ENCODE measurements at places on chromosomes 6 and 20.

DNA sequence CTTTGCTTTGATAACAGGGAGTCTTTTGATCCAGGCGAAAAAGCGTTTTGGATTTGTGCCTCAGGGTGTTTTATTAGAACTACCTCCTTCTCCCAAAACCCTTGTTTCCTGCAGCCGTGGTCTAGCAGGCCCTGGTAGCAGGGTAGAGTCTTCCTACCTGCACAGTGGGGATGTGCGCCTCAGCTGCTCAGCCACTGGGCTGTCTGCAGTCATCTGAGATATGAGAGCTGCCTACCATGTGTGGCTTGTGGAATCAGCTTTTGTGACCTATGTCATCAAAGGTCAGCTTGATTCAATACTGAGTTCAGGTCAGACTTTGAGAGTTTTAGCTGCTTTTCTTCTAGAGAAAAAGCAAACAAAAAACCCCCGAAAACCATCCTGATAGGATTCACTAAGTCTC lies 279.5 kb downstream of the CLIC5 start:
- DNase-seq, result no peak

DNA sequence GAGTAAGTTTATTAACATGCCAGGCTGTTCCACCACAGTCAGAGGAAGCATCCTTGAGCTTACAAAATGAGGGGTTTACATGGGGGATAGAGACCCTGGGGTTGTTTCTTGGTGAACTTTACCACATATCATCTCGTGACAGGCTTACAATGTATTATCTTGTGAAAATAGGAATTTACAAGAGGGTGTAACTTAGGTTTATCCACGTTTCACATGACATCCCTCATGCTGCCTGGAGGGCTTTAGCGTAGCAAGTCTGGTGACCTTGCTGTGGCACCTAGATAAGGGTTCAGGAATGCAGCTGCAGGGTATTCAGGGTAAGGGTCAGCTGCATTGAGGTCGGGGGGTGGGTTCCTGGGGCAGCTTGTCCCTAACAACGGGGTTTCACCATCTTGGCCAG lies 154.6 kb upstream of the ARG1 start:
- DNase-seq, result no peak

- DNase-seq, result no peak
Observed at GRCh38 chr20:10131732-10132345, 86.8 kb upstream of the SNAP25 start.

- DNase-seq, result no peak
Observed at GRCh38 chr6:146433881-146434731, 109.5 kb upstream of the RAB32 start.

DNA sequence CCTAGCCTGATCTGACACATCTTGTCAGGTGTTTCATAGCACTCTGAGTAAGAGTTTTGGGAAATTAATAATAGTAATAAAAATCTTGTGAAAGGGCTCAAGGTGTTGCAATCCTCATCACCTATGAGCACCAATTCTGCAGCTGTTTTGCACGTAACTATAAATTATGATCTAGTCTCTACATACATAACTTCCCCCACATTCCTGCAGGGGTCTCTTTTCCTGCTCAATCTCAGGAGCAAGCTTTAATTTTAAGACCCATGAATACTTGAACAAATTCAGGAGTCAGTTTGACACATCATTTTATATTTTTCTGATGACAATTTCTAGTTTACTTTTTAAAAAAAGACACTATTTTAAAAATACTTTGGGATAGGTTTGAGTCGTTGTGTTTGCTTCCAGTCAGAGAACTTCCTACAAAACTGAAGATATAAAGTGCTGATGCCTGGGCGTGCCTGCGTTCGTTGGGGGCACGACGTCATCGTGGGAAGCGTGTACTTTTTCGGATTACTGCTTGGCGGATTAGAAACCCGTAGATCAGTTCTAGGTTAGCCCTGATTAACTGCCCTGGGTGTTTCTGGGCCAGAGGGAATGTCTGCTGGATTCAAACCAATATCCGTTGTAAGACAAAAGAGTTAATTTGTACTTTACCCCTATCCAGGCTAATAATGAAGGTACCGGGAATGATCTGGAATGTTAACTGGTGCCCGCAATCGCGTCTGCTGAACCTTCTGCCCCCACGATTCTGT lies 1.0 kb upstream of the E2F3 start:
- peak; percentile 43 for DNase-seq

DNA sequence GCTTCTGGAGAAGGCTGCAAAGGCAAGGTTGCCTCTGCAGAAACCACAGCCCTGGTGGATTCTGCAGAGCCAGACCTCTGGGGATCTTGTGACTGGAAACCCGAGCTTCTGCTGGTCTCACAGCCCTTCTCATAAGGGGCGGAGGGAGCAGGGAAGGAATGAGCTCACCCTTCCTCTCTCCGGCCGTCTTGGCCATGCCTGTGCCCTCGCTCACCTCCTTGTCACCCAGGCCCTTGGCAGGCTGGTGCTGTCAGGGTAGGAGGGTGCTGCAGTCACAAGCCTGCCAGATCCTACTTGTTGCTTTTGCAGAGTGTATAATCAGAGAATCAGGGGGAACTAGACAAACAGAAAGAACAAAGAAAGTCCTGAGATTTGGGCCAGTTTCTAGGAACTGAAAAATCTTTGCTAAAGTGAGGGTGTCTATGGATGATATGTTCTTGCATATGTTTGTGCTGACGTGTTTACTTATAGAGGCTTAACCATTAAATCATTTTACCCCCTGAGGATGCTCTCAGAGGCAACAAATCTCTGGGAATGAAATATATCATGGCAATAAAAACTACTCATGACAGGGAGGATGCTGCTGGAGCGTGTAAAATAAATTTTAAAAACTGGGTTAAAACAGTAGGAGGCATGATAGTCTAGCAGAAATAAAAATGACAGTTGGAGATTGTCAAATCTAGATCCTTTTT lies 244.9 kb upstream of the SOX4 start:
- no peak for DNase-seq

GRCh38 chr6:7143476-7143974 lies 35.8 kb downstream of the RREB1 start:
- DNase-seq, result no peak

DNA sequence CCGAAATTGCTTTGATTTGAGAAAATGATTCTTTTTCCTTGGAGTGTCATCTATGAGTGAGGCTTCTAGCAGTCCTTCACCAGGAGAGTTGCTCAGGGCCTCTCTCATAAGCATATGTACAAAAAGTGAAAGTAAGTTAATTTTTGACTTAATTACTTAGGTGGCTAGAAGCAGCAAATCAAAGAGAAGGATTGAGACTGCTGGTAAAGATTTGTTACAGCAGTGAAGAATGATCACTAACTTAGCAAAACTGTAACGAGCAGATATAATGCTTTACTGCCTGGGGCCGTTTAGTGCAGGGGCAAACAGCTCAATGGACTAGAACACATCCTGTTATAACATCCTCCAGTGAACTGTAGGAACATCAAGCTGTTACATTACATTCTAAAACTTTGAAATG lies 167.8 kb upstream of the RIPOR2 start:
- no peak for DNase-seq

GRCh38 chr20:54107181-54107580 lies 36.8 kb upstream of the BCAS1 start:
- DNase-seq, result no peak

DNA sequence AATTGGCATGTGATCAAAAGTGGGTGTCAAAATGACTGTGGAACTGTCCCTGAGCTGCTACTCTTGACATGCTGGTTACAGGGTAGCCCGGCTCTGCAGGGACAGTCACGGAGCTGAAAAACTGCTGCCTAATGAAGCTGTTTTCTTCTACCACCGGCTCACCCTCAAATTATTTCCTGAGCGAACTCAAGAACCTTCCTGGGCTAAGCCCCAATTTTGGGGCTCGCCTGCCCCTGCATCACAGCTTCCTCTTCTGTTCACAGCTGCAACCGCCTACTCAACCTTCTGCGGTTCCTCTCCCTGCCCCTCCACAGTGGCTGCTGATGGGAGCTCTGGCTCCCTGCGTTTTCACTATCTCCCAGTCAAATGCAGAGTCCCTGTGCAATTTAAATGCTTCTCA lies 110.8 kb upstream of the MLN start:
- DNase-seq, result no peak

- DNase-seq, result no peak
Observed at GRCh38 chr20:44542890-44543289, 21.0 kb upstream of the SERINC3 start.

GRCh38 chr20:17479063-17479657 lies 52.0 kb downstream of the BFSP1 start:
- no peak for DNase-seq

GRCh38 chr6:128239146-128239545 lies 281.3 kb downstream of the PTPRK start:
- DNase-seq, result no peak

GRCh38 chr6:132400883-132401617 lies at the start of gene MOXD1:
MOXD1 (minus strand) TSS chr6:132401475; CDS start chr6:132401426, 49 bp downstream.
- peak; percentile 86 for DNase-seq

- DNase-seq, result no peak
Observed at GRCh38 chr20:9945408-9945807, 89.4 kb upstream of the ANKEF1 start.

DNA sequence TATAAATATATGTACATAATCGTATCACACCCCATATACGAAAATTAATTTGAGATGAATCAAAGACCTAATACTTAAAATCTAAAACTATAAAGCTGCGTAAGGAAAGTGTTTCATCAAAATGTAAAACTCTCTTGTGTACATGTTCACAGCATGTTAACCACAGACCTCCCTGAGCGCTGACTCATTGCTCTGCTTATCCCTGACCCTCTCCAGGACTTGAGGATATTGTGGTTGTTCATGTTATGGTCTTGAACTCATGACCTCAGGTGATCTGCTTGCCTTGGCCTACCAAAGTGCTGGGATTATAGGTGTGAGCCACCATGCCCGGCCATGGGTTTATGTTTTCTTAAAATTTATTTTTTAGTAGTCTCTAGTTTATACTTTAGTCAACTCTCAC lies 14.2 kb downstream of the FAM83B start:
- DNase-seq, result no peak

- DNase-seq, result no peak
Observed at GRCh38 chr6:24387818-24388217, 14.9 kb upstream of the MRS2 start.

- DNase-seq, result no peak
Observed at GRCh38 chr6:89745096-89745495, 74.5 kb downstream of the MDN1 start.

DNA sequence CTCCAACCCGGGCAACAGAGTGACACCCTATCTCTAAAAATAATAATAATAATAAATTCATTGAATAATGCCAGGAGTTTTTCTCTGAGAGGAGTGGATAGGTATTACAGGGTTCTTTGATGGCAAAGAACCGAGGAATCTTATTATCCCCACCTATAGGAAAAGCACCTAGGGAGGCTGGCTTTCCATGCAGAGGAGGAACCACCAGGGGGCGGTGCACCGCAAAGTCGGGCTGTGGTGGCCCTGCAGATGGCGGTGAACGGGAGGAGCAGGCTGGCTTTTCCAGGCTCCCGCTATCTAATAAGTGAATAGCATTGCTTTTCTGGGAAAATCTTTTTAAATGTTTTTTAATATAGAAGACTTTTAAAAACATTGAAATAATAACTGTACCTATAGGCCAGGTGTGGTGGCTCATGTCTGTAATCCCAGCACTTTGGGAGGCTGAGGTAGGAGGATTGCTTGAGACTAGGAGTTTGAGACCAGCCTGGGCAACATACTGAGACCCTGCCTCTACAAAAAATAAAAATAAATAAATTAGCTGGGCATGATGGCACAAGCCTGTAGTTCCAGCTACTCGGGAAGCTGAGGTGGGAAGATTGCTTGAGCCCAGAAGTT lies 864.2 kb downstream of the KIF16B start:
- DNase-seq, result peak; percentile 21

- no peak for DNase-seq
Observed at GRCh38 chr20:13229538-13229937, 8.5 kb downstream of the ISM1 start.

GRCh38 chr20:37544386-37544785 lies 16.7 kb upstream of the BLCAP start:
- DNase-seq, result no peak

- DNase-seq, result no peak
Observed at GRCh38 chr6:167956983-167957492, 40.4 kb upstream of the KIF25 start.

DNA sequence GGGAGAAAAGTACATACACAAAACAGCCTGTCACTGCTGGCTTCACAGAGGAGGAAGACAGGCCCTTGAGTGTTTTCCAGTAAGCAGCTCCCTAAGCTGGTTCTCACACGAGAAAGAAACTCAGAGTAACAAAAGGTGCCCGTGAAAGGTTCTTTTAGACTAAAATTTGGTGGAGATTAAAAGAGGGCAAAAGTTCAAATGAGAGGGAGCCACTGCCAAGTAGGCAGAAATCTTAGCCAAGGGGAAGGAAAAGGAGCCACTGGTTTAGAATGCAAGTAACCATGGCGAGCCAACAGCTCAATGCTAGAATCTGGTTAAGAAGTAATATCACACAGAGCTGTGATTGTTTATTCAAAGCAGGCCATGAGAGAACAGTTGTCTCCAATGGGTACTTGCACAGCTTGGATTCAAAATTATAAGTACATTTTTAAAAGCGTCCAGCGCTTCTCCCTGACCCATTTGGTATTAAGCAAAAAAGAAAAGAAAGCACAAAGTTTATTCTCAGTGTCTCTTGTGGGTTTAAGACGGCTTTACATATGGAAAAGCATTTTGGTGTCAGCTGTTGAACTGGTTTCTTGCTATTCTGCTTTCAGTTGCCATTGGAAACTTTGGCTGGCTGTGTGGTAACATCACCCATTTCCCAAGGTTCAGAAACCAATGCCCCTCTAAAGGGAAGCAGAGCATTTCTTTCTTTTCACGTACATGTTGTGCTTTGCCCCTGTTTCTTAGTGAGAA lies 648.5 kb downstream of the RNF144B start:
- DNase-seq, result no peak

DNA sequence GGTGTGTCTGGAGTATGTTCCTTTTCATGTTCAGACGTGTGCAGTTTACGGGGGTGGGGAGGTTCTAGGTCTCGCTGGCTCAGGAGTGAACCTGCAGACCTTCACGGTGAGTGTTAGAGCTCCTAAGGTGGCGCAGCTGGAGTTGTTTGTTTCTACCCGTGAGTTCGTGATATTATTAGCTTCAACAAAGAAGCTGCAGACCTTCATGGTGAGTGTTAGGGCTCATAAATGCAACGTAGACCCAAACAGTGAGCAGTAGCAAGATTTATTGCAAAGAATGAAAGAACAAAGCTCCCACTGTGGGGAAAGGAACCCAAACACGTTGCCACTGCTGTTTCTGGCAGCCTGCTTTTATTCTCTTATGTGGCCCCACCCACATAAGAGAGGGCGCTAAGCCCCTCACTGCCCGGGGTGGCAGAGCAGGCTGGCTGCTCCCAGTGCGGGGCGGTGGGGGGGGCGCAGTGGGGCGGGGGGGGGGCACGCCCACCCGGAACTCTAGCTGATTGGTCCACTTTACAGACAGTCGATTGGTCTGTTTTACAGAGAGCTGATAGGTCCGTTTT lies 41.3 kb upstream of the GMPR start:
- no peak for DNase-seq

- no peak for DNase-seq
Observed at GRCh38 chr6:13368079-13368730, 39.9 kb upstream of the TBC1D7 start.

GRCh38 chr6:131001945-131002660 lies 60.9 kb downstream of the EPB41L2 start:
- DNase-seq, result no peak

Data from 8988T (cell line).